ENCODE measurements at places on chromosomes 3 and 15.
A peak's percentile ranks its signal among the peaks of the same experiment; 100 is the strongest.

GRCh38 chr3:109480014-109480413 is 142.7 kb upstream of the DPPA4 start:
- no peak overlapping the region for H3K27ac ChIP-seq
- no peaks in the 10 kb centered on the region for H3K27me3 ChIP-seq
- no peak overlapping the region for H3K4me3 ChIP-seq
- H3K36me3 ChIP-seq = no peaks in the 10 kb centered on the region
- no peaks in the 10 kb centered on the region for H3K4me1 ChIP-seq

DNA sequence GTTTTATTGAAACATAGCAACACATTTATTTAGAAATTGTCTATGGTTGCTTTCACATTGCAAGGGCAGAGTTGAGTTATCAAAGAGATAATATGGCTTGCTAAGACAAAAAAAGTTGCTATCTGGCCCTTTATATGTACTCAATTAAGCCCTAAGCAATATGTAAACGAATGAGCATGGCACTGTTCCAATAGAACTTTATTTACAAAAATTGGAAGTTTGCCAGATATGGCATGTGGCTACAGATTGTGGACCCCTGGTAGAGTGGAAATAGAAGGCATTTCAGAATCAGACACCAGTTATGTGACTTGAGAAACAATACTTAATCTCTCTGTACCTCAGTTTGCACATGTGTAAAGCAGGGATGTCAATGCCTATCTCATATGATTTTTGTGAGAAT is 515.6 kb upstream of the SGO1 start:
- no peaks in the 10 kb centered on the region for H3K36me3 ChIP-seq
- no peaks in the 10 kb centered on the region for H3K4me1 ChIP-seq
- H3K4me3 ChIP-seq = no peak overlapping the region
- DNase-seq = no peak
- H3K27ac ChIP-seq = no peak overlapping the region
- H3K27me3 ChIP-seq = no peaks in the 10 kb centered on the region

- H3K27me3 ChIP-seq = no peaks in the 10 kb centered on the region
- H3K4me1 ChIP-seq = no peaks in the 10 kb centered on the region
- H3K36me3 ChIP-seq = no peaks in the 10 kb centered on the region
- H3K27ac ChIP-seq = no peak overlapping the region
These were observed 46.4 kb downstream of the DLEC1 start for GRCh38 chr3:38085311-38085942.

DNA sequence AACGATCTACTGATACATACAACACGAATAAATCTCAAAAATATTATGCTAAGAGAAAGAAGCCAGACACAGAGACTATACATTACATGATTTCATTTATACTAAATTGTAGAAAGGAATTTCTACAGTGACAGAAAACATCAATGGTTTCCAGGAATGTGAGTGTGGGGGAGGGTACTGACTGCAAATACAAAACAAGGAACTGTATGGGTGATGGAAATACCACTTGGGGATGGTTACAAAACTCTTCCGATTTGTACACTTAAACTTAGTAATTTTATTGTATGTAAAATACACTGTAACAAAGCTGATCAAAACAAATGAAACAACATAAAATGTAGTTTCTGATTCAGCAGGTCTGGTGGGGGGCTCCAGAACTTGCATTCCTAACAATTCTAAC is 45.8 kb upstream of the IP6K2 start:
- peaks cover 45% of the 10 kb centered on the region for H3K36me3 ChIP-seq
- H3K4me3 ChIP-seq = no peak overlapping the region
- no peak for DNase-seq
- H3K4me1 ChIP-seq = no peaks in the 10 kb centered on the region

DNA sequence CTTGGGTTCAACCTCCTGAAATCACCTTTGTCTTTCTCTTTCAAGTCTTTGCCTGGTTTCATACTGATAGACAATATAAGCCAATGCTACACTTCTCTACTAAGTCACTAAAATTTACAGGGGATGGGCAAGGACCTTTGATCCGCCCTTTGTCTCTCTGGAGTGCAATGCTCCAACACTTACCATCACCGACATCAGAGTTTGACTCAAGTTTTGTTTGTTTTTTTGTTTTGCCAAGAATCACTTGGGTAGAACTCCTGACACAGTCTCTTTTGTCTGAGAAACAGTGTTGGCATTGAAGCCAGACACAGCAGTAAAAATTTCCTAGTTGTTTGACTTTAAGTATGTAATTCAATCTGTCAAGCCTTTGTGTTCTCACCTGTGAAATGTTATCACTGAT is 29.3 kb downstream of the NFKBIZ start:
- H3K4me3 ChIP-seq = no peak overlapping the region
- H3K4me1 ChIP-seq = no peaks in the 10 kb centered on the region
- no peak overlapping the region for H3K27ac ChIP-seq
- no peaks in the 10 kb centered on the region for H3K36me3 ChIP-seq
- no peak for DNase-seq

GRCh38 chr3:183310936-183311335 is 57.9 kb downstream of the B3GNT5 start:
- H3K27me3 ChIP-seq = no peaks in the 10 kb centered on the region
- no peak overlapping the region for H3K27ac ChIP-seq
- H3K36me3 ChIP-seq = no peaks in the 10 kb centered on the region
- H3K4me3 ChIP-seq = no peak overlapping the region
- H3K4me1 ChIP-seq = peaks cover 36% of the 10 kb centered on the region

- peaks cover 10% of the 10 kb centered on the region for H3K4me1 ChIP-seq
- peak overlapping the region; percentile 56 for H3K4me3 ChIP-seq
- H3K27me3 ChIP-seq = peaks cover 68% of the 10 kb centered on the region
- H3K27ac ChIP-seq = no peak overlapping the region
These were observed 9.1 kb downstream of the EOMES start for GRCh38 chr3:27713078-27713423.

DNA sequence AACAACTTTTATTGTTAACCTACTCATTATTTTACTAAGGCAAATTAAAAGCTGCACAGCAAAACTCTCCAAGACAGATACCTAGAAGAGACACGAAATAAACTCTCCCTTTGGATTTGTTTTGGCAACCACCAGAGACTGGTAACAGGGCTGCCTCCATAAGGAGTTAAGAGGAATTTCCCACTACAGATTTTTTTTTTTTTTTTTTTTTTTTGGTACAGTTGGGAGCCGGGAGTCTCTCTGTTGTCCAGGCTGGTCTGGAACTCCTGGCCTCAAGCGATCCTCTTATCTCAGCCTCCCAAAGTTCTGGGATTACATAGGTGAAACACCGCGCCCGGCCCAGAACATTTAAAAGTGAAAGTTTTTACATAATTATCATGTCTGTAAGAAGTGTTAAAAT is 73.6 kb upstream of the VGLL4 start:
- DNase-seq = no peak
- no peak overlapping the region for H3K4me3 ChIP-seq
- peaks cover 7% of the 10 kb centered on the region for H3K4me1 ChIP-seq
- no peaks in the 10 kb centered on the region for H3K27me3 ChIP-seq

- H3K27me3 ChIP-seq = no peaks in the 10 kb centered on the region
- no peak for DNase-seq
- H3K4me3 ChIP-seq = no peak overlapping the region
These were observed 583.8 kb upstream of the NECTIN3 start for GRCh38 chr3:110487840-110488239.

GRCh38 chr15:90647326-90647725 is 69.8 kb upstream of the BLM start:
- no peak for DNase-seq
- H3K4me1 ChIP-seq = peaks cover 3% of the 10 kb centered on the region
- no peaks in the 10 kb centered on the region for H3K27me3 ChIP-seq
- no peaks in the 10 kb centered on the region for H3K36me3 ChIP-seq
- no peak overlapping the region for H3K27ac ChIP-seq

DNA sequence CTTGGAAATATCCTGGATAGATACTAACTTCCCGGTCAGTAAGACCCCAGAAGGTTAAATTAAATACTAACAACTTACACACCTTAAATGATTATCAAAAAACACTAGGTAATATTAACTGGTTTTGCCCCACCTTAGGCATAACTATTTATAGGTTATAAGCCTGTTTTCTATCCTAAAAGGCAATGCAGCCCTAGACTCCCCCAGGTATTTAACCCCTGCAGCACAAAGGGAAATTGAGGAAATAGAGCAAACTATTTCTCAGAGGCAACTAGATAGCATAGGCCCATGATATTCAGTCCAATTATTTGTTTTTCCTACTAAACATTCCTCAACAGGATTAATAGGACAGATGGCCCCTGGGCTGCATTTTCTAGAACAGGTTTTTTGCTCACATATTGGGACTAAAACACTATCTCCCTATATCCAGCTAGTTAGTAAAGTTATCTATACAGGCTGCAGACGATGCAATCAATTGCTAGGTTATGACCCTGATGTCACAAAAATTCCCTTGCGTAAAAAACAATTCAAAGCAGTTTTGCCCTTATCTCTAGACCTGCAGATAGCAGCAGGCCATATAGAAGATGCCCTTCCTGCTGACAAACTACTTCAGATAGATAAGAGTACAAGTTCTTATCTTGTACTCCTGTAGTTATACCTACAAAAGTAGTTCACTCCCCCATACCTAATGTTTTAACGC is 221.3 kb downstream of the DTWD1 start:
- no peak overlapping the region for H3K4me3 ChIP-seq
- H3K27ac ChIP-seq = no peak overlapping the region
- no peak for DNase-seq
- no peaks in the 10 kb centered on the region for H3K27me3 ChIP-seq
- no peaks in the 10 kb centered on the region for H3K36me3 ChIP-seq
- no peaks in the 10 kb centered on the region for H3K4me1 ChIP-seq

DNA sequence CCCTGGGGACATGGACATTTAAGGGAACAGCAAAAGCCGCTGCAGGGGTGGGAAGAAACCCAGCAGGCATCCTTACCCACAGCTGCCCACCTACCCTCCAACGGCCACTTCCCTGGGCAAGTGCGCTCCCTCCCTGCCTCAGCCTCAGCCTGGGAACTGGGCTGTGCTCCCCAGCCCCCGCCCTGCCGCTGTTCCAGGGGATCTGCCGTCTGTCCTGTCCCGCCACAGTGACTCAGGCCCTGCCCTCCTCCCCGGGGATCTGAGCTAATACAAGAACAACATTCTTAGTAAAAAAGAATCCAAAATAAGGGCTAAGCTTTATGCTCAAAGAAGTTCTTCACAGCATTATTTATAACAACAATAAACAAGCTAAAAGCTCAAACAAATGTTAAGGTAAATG is 7.4 kb upstream of the IQSEC1 start:
- no peak for DNase-seq
- no peak overlapping the region for H3K27ac ChIP-seq
- peaks cover 24% of the 10 kb centered on the region for H3K4me1 ChIP-seq
- no peaks in the 10 kb centered on the region for H3K27me3 ChIP-seq

GRCh38 chr15:99032935-99033334 is 25.3 kb upstream of the PGPEP1L start:
- peaks cover 19% of the 10 kb centered on the region for H3K4me1 ChIP-seq
- H3K4me3 ChIP-seq = no peak overlapping the region
- no peaks in the 10 kb centered on the region for H3K27me3 ChIP-seq
- no peak overlapping the region for H3K27ac ChIP-seq

GRCh38 chr3:182920515-182921084 is 59.7 kb downstream of the DCUN1D1 start:
- H3K4me1 ChIP-seq = peaks cover 17% of the 10 kb centered on the region
- no peak for DNase-seq
- no peaks in the 10 kb centered on the region for H3K36me3 ChIP-seq
- H3K4me3 ChIP-seq = no peak overlapping the region

GRCh38 chr3:55500555-55501330 is 13.6 kb upstream of the WNT5A start:
- no peak overlapping the region for H3K4me3 ChIP-seq
- no peaks in the 10 kb centered on the region for H3K4me1 ChIP-seq
- no peak for DNase-seq
- H3K36me3 ChIP-seq = no peaks in the 10 kb centered on the region
- no peak overlapping the region for H3K27ac ChIP-seq
- no peaks in the 10 kb centered on the region for H3K27me3 ChIP-seq

GRCh38 chr3:107498646-107499045 is 24.1 kb upstream of the BBX start:
- DNase-seq = no peak
- H3K27ac ChIP-seq = no peak overlapping the region
- H3K4me1 ChIP-seq = no peaks in the 10 kb centered on the region
- no peaks in the 10 kb centered on the region for H3K36me3 ChIP-seq

DNA sequence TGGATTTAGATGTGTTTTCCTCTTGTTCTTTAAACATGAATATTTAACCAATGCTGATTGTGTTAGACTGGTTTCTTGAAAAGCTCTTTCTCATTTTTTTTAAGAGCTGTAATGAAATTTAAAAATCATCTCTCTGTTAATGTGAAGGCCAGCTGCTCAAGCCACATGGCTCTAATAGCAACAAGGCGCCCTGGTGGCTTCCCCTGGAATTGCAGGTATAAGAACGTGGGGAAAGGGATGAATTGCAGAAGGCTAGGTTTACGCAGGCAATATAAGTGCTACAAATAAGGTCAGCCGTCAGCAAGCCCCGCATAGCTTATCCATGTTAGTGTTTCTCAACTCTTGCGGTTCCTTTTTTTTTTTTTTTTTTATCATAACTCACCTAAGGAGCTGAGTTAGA is 108.5 kb downstream of the SAMMSON start:
- H3K27ac ChIP-seq = no peak overlapping the region
- no peaks in the 10 kb centered on the region for H3K36me3 ChIP-seq
- H3K4me1 ChIP-seq = no peaks in the 10 kb centered on the region

DNA sequence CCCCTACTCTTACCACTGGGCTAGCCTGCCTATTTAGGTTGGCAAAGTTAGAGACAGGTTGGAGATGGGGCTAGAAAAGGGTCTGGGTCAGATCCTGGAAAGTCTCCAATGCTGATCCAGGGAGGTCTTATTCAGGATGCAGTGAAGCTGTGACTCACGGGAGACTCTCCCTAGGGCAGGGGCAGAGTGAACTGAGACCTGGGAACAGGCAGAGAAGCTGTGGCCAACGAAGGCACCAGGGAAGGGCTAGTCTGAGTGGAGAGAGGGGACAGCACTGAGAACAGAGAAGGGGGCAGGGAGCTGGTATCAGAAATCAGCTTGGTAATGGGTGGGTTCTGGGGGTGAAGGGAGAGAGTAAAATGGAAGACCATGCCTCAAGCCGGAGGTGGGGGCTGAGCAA is 2.2 kb downstream of the LTF start:
- DNase-seq = no peak
- peak overlapping the region; percentile 61 for H3K27ac ChIP-seq
- no peak overlapping the region for H3K4me3 ChIP-seq
- no peaks in the 10 kb centered on the region for H3K27me3 ChIP-seq
- peaks cover 13% of the 10 kb centered on the region for H3K4me1 ChIP-seq

DNA sequence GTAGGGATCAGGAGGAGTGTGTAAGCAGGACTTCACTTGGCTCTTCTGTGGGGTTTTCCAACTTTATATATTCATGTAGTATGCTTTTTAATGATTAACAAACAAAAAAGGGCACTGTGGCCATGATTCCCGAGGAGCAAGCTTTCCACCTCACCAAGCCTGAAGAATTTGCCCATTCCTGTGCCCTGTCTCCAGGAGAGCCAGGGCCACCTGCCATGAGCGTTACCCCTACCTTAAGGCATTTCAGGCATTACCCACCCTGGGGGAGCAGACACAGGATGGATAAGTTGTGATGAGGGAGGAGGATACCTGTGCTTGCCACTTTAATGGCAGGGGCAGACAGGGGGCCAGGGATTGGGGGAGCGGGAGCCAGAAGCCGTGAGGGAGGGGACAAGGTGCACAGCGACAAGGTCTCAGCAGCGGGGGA is 3.0 kb downstream of the TRPM1 start:
- H3K36me3 ChIP-seq = no peaks in the 10 kb centered on the region
- DNase-seq = no peak
- no peak overlapping the region for H3K4me3 ChIP-seq

GRCh38 chr3:117398141-117398899 is 688.7 kb downstream of the TUSC7 start:
- H3K4me1 ChIP-seq = no peaks in the 10 kb centered on the region
- H3K27me3 ChIP-seq = no peaks in the 10 kb centered on the region
- no peak for DNase-seq
- no peak overlapping the region for H3K27ac ChIP-seq

- H3K27me3 ChIP-seq = no peaks in the 10 kb centered on the region
- H3K36me3 ChIP-seq = no peaks in the 10 kb centered on the region
- no peak for DNase-seq
- no peak overlapping the region for H3K27ac ChIP-seq
- no peaks in the 10 kb centered on the region for H3K4me1 ChIP-seq
These were observed 37.0 kb downstream of the CCNL1 start for GRCh38 chr3:157122832-157123427.
